ENCODE measurements at places on chromosomes 4 and X.

DNA sequence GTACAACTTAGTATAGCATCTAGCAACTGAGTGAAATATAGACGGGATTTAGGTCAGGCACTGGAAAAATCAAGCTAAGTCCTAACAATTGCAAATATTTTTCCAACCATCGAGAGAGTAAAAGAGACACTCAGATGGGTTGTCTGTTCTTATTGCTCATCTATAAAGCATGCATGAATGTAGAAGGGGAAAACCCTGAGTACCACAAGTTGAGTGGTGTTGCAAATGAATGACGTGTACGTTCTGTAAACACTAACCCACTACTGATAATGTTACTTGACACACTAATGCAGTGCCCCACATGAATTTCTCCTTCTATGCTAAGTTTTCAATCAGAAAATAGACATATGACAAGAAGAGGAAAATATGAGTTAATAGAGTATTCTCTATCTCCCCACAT lies 211.2 kb downstream of the COX18 start:
- no peak for DNase-seq

DNA sequence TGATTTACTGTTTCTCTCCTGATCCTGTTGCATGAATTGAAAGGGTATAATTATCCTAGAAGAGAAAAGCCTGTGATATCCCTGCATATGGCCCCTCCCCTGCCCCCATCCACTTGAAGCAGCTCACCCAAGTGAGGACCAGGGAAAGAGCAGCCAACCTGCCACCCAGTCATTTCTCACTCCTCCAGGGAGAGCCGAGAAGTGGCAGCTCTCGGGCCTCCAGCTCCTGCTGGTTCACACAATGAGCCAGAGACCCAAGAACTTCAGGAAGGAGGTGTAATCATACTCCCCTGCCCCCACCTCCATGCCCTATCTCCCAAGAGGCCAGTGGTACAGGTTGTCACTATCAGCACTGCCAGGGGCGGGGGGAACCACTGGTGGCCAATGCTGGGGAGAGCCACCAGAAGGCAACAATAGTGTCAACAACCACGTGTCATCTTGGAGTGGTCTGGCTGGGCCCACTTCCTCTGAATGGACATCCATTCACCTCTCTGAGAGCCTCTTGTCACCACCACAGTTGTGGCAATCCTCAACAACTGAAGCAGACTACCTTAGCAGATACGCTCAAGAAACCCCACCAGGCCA lies 42.9 kb downstream of the APOO start:
- no peak for DNase-seq

DNA sequence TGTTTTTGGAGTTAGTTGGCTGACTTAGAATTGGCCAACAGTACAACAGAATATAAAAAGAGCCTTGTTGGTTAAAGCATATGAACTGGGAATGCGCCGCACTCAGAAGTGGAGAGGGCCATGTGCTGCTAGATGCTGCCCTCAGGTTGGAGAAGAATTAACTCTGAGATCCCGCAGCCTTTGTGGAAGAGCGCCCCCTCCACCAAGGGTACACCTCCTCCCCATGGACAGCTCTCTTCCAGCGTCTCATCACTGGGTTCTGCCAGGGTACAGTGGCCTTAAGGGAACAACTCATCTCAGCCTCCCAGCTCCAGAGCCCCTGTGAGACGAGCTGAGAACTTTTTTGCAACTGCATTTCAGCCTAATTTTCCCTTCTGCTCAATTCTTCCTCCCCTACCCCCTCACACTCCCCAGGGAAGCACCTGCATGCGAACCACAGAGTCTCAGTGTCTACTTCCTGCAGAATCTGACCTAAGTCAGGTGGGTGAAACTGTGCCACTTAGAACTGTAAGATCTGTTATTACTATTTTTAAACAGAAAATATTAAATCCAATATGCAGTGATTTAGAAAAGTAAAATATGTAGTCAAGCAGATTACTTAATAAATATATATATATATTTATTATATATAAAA lies 380.6 kb downstream of the RAB28 start:
- no peak for DNase-seq

- DNase-seq, result no peak
Observed at GRCh38 chrX:102654696-102655095, 3.4 kb downstream of the GPRASP1 start.

DNA sequence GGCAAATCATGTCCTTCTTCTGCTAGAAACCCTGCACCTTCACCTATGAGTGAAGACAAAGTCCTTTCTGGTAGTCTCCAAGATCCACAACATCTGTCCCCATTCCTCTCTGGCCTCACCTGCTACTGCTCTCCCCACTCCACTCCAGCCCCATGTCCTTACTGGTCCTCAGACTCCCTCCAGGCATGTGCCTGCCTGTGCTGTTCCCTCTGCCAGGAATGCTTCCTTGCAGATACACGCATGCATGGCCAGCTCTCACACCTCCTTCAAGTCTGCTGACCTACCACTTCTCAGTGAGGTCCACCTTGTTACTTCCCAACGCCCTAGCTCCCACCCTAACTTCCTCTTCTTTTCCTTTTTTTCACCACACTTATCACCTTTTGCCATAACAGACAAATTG lies 18.1 kb downstream of the HMGB2 start:
- no peak for DNase-seq

DNA sequence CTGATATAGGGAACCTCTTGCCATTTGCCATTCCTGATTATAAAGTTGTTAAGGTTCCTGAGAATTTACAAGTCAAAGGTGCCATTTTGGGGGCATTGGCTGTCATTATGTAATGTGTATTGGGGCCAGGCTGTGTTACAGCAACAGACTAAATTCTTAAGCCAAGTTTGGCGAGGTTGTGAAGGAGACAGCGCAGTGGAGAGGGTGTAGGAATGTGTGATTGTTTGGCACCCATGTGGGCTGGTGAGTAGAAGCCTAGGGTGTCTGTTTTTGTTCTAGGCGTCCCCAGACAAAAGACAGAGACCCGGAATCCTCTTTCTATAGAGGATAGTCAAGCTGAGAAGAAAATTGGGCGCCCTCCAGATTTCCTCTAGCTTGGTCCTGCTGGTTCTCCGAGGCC lies 2535.3 kb downstream of the PCDH7 start:
- DNase-seq, result no peak

DNA sequence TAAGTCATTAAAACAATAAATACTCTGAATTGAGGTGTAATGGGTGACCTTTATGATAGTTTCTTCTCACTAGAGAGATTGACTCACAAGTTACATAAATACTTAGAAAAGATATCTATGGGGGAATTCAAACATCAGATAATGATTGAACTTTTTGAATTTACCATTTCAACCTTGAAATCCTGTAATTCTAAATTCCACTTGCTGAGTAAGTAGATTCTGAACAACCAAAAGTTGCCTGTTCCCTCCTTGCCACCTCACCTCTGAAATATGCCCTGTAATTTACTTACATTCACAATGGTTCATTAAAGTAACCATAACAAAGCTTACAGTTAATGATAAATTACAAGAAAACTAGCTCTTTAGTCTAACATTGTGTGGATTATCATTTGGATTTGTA lies 43.3 kb upstream of the SLC39A8 start:
- DNase-seq, result no peak

GRCh38 chrX:10173331-10173900 lies 16.6 kb downstream of the CLCN4 start:
- no peak for DNase-seq

GRCh38 chrX:40748977-40749376 lies 13.6 kb upstream of the MED14 start:
- no peak for DNase-seq

DNA sequence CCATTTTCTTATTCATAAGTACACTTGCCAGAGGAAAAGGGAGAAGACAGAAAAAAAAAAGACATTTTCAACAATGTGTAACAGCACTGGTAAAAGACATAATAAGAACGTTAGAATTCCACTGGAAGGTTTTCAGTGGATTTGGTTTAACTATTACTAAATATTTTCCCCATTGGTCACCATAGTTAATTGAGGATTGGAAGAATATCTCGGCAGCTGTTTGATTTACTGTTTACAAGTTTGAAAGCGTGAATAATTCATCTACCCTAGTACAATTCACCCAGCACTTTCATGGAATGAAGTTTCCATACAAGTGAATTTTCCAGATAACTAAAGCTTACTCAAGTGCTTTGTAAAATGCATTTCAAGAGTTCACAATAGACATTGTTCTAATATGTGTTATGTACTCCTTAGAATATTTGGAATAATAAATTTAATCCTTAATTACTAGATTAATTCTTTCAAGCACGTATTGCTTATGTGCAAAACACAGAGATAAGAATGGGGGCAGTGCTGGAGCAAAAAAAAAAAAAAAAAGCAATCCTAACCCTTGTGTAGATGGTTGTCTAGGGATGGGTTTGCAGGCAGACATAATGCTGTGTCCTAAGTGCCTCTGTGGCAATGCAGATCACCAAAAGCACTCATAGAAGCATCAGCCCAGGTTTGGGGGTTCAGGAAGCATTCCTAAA lies 57.1 kb downstream of the ENPEP start:
- DNase-seq, result no peak

DNA sequence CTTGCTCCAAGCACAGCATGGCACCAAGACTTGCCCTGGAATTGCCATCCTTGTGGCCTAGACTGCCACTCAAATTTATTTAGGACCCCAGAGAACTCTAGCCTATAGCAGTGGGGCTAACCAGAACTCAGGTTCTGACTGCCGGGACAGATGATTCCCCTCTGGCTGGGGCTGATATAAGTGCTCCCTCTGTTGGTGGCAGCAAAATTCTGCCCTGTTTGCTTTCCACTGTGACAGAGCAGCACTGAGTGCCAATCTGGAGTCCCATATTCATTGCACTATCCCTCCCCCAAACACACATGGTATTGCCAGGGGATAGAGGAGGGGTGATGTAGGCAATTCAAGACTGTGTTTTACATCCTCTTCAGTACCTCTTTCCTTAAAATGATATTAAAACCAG lies 1081.9 kb downstream of the FAT4 start:
- DNase-seq, result no peak

- no peak for DNase-seq
Observed at GRCh38 chr4:144411700-144412099, 234.3 kb upstream of the HHIP start.

DNA sequence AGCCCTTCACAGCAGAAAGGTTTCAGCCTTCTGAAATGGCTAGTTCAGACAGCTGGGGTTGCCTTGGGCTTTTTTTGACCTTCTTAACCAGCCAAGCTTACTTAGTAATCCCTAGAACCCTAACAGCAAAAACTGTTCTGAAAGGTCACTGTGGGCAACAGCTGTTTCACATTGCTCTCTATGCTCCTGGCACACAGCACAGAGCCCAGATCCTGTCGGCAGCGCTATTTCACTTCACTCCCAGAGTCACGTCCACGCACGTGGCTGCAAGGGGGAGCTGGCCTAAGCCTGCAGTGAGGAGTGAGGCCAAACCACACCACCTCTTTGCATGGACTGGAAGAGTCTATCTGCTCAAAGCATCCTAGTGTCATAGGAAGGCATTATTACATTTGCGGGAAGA lies 32.0 kb upstream of the STS start:
- no peak for DNase-seq

DNA sequence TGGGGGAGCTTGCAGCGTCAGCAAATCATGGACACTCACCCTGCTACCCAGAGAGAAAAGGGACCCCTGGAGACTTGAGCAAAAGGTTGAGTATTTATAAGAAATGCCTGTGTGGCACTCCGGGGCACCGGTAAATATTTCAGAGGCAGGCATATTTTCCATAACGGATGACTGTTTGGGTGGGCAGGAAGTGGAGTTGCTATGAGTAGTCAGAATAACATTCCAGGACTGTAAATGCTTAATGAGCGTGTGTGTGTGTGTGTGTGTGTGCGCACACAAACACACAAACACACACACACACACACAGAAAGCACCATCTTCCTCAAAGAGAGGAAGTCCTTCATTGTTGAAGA lies 74.6 kb downstream of the MXRA5 start:
- no peak for DNase-seq

GRCh38 chr4:65535113-65535512 lies 135.2 kb downstream of the EPHA5 start:
- peak; percentile 18 for DNase-seq

GRCh38 chr4:104490770-104491480 lies 3.8 kb downstream of the CXXC4 start:
- peak; percentile 60 for DNase-seq

DNA sequence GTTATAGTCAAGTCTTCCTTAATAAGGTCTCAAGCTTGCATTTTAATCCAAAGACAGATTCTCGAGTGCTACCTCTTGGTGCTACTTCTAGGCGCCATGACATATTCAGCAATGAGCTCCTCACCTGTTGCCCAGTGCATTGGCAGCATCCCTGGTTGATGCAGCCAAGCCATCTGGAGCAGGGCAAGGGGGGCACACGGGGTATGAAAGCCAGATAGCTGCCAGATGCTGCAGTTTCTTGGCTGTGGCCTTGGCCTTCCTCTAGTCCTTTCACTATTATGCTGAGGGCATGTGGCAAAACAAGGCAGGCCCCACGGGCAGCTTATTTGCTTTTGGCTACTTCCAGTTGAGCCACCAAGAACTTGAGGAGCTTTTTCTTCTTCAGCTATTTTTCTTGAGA lies 168.6 kb upstream of the PGRMC2 start:
- no peak for DNase-seq

DNA sequence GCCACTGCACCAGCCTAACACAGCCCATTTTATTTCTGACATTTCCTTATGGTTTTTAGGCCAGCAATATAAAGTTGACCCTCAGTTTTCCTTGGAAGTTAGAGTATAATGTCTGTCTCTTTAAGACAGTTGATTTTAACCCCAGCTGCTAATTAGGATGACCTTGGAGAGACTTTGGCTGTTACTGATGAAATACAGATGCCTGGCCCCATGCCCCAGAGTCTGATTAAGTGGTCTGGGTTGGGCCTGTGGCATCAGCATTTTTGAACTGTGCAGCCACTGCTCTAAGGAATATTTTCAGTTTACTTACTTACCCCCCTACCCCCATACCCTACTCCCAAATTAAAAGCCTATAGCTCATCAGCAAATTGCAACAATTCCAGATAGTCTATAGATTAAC lies 85.8 kb downstream of the DCLK2 start:
- DNase-seq, result no peak

DNA sequence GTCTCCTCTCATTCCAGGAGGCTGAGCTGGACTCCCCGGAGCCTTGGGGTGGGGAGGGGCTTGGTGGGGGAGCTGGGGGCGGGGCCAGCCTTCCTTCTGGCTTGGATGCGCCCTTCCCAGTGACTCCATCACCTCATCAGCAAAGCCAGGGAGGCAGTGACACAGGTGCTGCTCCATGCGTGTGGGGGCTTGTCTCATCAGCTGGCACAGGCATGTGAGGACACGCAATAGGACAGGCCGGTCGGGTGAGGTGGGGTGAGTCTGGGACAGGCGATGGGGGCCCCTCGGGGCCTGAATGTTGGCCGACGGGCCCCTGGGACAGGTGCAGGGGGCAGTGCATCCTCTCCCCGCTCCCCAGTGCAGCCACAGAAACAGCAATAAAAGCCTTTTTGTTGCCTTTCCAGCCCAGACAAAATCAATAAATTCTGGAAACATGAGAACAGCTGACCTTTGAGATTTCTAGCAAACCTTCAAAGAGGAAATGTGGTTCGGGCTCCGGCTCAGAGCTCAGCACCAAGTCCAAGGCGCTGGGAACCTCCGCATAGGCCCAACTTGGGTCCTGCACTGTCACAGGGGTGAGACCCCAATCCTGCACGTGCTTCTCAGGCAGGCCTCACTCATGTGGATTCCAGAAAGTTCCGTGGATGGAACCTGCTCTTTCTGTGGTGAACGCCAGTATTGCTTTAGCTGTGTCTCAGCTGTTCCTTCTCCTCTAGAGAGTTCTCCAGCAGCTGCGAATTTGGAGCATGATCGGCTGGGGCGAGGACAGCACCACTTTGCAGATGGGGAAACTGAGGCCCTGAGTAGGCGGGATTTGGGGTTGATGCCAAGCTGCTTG lies 18.5 kb downstream of the ADRA2C start:
- DNase-seq, result no peak
